ENCODE measurements at places on chromosomes 7 and 10. TPM values are rescaled to one million over a fixed set of nuclear protein-coding genes. Genes with fewer than 3 reads are reported as not detected.
A peak's percentile ranks its signal among the peaks of the same experiment; 100 is the strongest.

- no peak overlapping the region for H3K27ac ChIP-seq
- DNase-seq = no peak
- no peak overlapping the region for H3K4me3 ChIP-seq
- H3K4me1 ChIP-seq = no peaks in the 10 kb centered on the region
Observed at GRCh38 chr7:129222064-129222463, 2.8 kb upstream of the AHCYL2 start.

GRCh38 chr7:44307301-44307900 lies 18.0 kb downstream of the CAMK2B start:
- H3K4me3 ChIP-seq = no peak overlapping the region
- H3K4me1 ChIP-seq = peaks cover 4% of the 10 kb centered on the region
- DNase-seq = peak; percentile 23
- no peak overlapping the region for H3K27ac ChIP-seq
- no peaks in the 10 kb centered on the region for H3K36me3 ChIP-seq

- no peaks in the 10 kb centered on the region for H3K27me3 ChIP-seq
- no peak for DNase-seq
- H3K27ac ChIP-seq = no peak overlapping the region
- H3K4me1 ChIP-seq = peaks cover 7% of the 10 kb centered on the region
- H3K4me3 ChIP-seq = no peak overlapping the region
- H3K36me3 ChIP-seq = no peaks in the 10 kb centered on the region
Observed at GRCh38 chr10:23069019-23069815, 26.2 kb upstream of the MSRB2 start.

GRCh38 chr10:112619556-112619955 lies 172.5 kb downstream of the VTI1A start:
- no peak overlapping the region for H3K27ac ChIP-seq
- no peaks in the 10 kb centered on the region for H3K36me3 ChIP-seq
- DNase-seq = no peak
- H3K4me3 ChIP-seq = no peak overlapping the region
- no peaks in the 10 kb centered on the region for H3K4me1 ChIP-seq
- no peaks in the 10 kb centered on the region for H3K27me3 ChIP-seq

- peaks cover 4% of the 10 kb centered on the region for H3K27me3 ChIP-seq
- H3K36me3 ChIP-seq = no peaks in the 10 kb centered on the region
- H3K4me3 ChIP-seq = no peak overlapping the region
- no peak overlapping the region for H3K27ac ChIP-seq
Observed at GRCh38 chr7:151275813-151276577, 27.5 kb upstream of the SMARCD3 start.

GRCh38 chr7:149005427-149006344 lies 22.6 kb downstream of the PDIA4 start:
- no peaks in the 10 kb centered on the region for H3K27me3 ChIP-seq
- H3K4me1 ChIP-seq = peaks cover 4% of the 10 kb centered on the region
- no peak overlapping the region for H3K4me3 ChIP-seq
- H3K36me3 ChIP-seq = peaks cover 34% of the 10 kb centered on the region
- no peak for DNase-seq
- H3K27ac ChIP-seq = no peak overlapping the region

GRCh38 chr10:76459016-76459730 lies 1027.7 kb downstream of the LRMDA start:
- H3K27me3 ChIP-seq = no peaks in the 10 kb centered on the region
- no peak for DNase-seq
- no peaks in the 10 kb centered on the region for H3K4me1 ChIP-seq
- H3K36me3 ChIP-seq = no peaks in the 10 kb centered on the region
- no peak overlapping the region for H3K27ac ChIP-seq
- H3K4me3 ChIP-seq = no peak overlapping the region

DNA sequence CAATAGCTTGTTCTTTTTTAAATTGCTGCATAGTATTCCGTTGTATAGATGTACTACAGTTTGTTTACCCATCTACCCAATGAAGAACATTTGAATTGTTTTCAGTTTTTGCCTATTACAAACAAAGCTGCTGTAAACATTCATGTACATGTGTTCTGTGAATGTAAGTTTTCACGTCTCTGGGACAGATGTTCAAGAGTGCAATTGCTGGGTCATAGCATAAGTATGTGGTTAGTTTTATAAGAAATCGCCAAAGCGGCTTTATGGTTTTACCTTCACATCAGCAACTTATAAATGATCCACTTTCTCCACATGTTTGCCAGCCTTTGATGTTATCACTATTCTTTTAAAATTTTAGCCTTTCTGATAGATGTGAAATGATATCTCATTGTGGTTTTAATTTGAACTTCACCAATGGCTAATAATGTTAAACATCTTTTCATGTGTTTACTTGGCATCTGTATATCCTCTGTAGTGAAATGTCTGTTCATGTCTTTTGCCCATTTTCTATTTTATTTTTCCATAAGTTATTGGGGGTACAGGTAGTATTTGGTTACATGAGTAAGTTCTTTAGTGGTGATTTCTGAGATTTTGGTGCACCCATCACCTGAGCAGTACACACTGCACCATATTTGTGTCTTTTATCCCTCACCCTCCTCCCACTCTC lies 73.5 kb downstream of the TBXAS1 start:
- H3K27ac ChIP-seq = no peak overlapping the region
- no peak for DNase-seq
- H3K4me1 ChIP-seq = no peaks in the 10 kb centered on the region
- H3K4me3 ChIP-seq = no peak overlapping the region

- H3K36me3 ChIP-seq = no peaks in the 10 kb centered on the region
- DNase-seq = peak; percentile 4
- peaks cover 4% of the 10 kb centered on the region for H3K27me3 ChIP-seq
- H3K27ac ChIP-seq = no peak overlapping the region
Observed at GRCh38 chr10:98055841-98056516, 25.6 kb upstream of the CRTAC1 start.

GRCh38 chr7:157793973-157794745 lies 457.4 kb downstream of the DNAJB6 start:
- no peaks in the 10 kb centered on the region for H3K4me1 ChIP-seq
- H3K27ac ChIP-seq = no peak overlapping the region
- H3K36me3 ChIP-seq = no peaks in the 10 kb centered on the region
- DNase-seq = no peak
- H3K27me3 ChIP-seq = no peaks in the 10 kb centered on the region

DNA sequence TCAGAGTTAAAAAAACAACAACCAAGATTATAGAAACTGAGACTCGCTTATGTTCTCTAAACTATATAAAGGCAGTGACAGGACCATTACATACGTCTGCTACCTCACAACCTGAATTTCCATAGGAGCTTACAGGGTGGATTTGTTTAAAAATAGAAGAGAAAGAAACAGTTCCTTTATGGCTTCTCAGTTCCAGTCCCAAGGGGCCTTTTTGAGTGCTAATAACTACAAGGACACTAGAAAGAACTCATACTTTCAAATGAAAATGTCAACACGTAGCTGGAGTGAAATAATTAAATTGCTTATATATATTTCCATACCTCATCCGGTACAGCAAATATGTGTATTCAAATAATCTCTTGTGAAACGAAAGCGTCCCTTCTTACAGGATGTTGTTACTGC lies 19.7 kb downstream of the TSPAN12 start:
- H3K27me3 ChIP-seq = no peaks in the 10 kb centered on the region
- no peak overlapping the region for H3K4me3 ChIP-seq
- H3K36me3 ChIP-seq = no peaks in the 10 kb centered on the region
- no peak for DNase-seq
- no peak overlapping the region for H3K27ac ChIP-seq
- no peaks in the 10 kb centered on the region for H3K4me1 ChIP-seq

- peaks cover 23% of the 10 kb centered on the region for H3K4me1 ChIP-seq
- peaks cover 3% of the 10 kb centered on the region for H3K27me3 ChIP-seq
- H3K27ac ChIP-seq = no peak overlapping the region
- no peaks in the 10 kb centered on the region for H3K36me3 ChIP-seq
- no peak for DNase-seq
- no peak overlapping the region for H3K4me3 ChIP-seq
Observed at GRCh38 chr10:133275684-133276092, 980 bp downstream of the ADAM8 start.

Gene PNLIPRP1
- total RNA-seq = not detected

Gene SLC26A5
- not detected for total RNA-seq

Gene SYNPO2L
- total RNA-seq = 1.2 TPM

Gene TYW1
- total RNA-seq = 16.3 TPM

Gene COL17A1
- total RNA-seq = 2.6 TPM

Gene OR6V1
- total RNA-seq = not detected
